NCI-H1694 treated with DMSO at 0.1 percent for 48 hours (cell line): ENCODE measurements at places on chromosomes 7 and 10.

DNA sequence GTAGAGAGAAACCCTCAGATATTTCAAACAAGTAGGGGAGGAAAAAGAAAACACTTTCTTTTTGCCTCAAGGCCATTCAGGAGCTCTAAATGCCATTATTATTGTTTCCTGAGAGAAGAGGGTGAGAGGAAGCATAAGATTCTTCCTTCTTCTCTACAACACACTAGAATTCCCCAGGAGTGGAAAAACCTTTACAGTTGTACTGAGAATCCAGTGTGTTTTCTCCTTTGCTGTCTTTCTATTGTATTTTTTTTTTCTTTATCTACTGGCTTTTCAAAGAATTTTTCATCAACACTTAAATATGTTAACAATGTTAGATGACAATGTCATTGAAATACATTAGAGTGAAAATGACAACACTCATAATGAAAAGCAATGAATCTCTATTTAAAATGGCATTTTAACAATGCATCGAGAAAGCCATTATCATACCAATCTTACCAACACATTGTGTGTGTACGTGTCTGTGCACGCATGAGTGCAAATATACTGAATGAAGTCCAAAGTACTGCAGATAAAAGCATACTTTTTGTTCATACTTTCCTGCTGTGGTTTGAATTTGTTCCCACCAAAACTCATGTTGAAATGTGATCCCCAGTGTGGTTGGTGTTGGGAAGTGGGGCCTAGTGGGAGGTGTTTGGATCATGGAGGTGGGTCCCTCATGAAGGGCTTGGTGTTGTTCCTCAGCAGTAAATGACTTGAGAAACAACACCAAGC is 24.2 kb upstream of the MACC1 start:
- DNase-seq = no peak

GRCh38 chr7:11021468-11021867 is 47.8 kb downstream of the PHF14 start:
- no peak for DNase-seq

DNA sequence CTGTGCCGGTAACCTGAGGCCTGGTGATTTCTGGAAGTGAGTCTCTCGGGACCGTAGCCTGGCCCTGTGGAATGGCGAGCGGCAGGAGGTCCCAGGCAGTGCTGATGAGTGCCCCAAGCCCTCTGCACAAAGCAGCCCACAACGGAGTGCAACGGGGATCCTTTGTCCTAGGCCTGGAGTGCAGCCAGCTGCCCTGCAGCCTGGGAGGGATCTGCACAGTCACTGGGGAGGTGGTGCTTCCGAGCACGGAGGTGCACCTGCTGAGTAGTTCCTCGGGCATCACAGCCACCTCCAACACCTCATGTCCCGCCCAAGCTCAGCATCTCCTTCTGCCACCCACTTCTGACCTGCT is 162.8 kb upstream of the ZMIZ1 start:
- DNase-seq = no peak

DNA sequence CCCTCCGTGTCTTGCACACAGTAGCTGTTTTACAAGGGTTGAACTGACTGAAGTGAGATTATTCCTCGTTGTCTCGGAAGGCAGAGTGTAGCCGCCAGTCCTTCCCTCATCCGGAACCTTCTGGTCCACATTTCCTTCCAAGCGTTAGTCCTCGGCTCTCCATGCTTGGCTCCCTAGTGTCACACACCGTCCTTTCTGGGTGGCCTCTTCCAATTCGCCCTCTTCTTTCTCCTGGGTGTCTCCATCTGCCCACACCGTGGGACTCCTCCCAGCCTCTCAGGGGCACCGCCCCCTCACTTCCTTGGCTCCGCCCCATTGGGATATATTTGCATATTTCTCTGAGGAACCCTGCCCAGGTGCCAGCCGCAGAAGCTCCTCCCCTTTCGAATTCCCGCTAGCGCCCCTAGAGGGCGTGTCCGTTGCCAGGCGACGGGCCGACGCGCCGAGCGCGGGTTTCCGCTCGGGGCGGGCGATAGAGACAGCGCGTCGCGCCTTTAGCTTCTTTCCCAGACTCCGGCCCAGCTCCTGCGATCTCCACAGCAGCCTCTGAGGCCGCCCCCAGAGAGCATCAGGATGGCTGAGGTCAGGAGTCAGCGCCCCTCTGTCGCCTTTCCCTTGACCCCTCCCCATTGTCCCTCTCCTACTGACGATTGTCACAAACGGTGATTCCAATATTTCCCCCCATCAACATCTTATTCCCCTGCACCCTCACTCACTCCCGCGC is at the start of gene CFAP58:
CFAP58 (plus strand) TSS at position 509 of the 724 bp plus-strand sequence; CDS start at position 574, 65 bp downstream.
- peak; percentile 56 for DNase-seq

- DNase-seq = peak; percentile 39
Measured at GRCh38 chr7:47968847-47969774, 10.3 kb downstream of the HUS1 start.

- no peak for DNase-seq
Measured at GRCh38 chr10:86306628-86307278, 59.8 kb downstream of the GRID1 start.

DNA sequence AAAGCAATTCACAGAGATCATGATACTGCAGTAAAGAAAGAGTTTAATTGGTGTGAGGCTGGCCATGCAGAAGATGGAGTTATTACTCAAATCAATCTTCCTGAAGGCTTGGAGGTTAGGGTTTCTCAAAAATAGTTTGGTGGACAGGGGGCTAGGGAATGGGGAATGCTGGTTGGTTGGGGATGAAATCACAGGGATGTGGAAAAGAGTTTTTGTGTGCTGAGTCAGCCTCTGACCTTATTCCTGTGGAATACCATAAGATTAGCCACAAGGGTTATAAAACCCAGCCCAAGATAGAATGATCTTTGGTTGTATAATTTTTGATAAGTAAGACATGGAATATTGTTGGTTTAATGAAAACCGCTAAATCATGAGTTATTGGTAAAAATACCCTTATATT is 764.3 kb downstream of the TYW1 start:
- no peak for DNase-seq

GRCh38 chr7:128003787-128004186 is 27.4 kb downstream of the LRRC4 start:
- DNase-seq = no peak

GRCh38 chr7:154503962-154504550 is 451.9 kb downstream of the DPP6 start:
- DNase-seq = peak; percentile 21
